ENCODE measurements at places on chromosomes 1 and 21.

- DNase-seq = no peak
Observed at GRCh38 chr21:37210130-37210529, 57.0 kb downstream of the VPS26C start.

DNA sequence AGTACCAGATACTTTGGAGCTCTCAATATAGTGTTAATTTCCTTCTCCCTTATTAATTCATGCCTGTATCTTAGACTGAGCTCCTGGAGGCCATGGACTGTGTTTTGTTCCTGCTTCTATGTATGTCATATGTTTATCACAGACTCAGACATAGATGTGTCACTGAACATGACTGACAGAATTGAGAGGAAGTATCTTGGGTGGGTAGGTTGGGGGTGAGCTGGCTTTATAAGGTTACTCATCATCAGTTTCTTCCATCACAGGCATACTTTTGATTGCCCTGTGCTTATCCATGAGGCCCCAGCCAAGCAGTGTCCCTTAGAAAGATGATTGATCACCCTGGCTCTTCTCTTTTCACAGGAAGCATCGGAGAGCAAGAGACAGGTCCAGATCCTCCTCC lies 5.6 kb upstream of the SH3D21 start:
- no peak for DNase-seq

DNA sequence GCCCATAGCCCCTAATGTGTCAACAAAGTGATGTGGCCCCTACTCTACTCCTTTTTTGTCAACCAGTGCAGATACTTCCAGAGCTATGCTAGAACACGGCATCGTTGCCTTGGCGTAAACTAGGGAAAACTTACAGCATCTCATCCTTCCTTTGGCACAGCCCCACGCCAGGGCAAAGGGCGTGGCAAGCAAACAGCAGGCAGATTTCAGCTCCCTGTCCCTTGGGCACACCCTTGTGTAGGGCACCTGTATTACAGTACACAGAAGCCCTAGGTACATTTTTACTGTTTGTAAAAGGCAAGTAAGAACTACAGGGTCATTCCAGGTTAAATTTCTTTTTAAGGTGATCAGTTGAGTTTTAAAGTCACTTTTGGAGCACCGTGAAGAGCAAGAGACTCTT lies 29.3 kb downstream of the PRDX6 start:
- no peak for DNase-seq

DNA sequence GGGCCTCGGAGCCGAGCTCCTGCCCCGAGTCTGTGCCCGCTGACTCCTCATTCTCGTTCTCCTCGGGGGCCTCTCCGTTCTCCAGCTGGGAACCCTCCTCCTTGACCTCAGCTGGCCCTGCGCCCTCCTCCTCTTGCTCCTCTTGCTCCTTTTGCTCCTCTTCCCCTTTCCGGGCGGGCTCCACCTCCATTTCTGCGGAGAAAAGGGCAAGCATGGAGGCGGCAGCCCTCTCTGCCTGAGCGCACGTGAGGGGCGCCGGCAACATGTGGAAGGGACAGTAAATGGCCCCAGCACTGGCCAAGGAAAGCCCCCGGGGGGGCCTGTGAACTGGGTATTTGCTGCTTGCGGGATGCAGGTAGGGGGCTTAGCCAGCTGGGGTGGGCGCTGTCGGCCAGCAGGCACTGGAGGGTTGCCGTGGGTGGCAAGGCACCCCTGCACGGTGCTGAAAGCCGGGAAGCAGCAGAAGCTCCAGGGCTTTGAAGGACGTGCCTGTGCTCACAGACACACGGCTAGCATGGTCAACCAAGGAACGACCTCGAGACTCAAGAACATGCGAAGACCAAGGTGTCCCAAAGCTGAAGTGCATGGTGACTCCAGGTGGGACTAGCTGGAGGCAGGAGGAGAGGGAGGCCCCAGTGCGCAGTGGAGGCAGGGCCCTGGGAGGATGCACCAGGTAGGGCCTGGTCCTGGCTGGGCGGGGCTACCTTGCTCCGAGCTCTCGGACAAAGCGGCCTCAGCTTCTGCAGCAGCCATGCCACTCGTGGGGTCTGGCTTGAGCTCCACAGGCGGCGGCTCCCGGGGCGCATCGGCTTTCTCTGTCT lies 30.7 kb downstream of the ZBTB17 start:
- no peak for DNase-seq
